Lower lobe of right lung (tissue), 2 donors: ENCODE measurements at places on chromosomes 5 and 9.

GRCh38 chr9:92185096-92185495, 69.9 kb upstream of the SPTLC1 start:
- DNase-seq, result no peak

DNA sequence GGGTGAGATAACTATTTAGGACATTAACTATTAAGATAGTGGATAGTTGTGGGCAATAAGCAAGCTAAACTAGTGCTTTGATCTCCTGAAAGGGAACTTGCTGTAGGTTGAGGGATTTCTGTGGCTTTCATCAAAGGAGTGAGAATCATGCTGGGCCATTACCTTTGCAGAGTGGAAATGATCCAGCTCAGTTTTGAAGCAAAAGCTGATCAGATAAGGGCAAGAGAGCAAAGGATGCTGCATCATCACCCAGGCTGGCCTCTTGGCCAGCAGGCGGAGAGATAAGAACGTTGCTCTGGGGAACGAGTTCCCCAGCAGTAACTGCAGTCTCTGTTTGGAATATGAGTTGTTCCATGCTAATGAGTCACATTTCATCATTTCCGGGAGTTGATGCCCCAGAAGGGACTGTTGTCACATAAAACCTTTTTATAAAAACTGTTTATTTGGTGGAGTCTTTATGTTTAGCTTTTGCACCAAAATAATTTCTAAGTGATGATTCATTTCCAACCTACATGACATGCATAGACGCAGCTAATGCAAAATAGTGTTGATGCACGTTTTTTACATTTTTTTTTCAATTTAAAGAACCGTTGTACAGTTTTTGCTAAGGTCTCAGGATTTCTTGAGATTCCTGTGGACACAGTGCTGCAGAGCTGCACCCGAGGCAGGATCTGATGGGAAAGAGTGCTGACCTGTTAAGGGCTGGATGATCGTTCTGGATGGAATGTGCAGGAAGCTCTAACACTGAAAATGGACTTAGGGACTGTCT, 99.3 kb downstream of the ACTBL2 start:
- DNase-seq, result no peak

DNA sequence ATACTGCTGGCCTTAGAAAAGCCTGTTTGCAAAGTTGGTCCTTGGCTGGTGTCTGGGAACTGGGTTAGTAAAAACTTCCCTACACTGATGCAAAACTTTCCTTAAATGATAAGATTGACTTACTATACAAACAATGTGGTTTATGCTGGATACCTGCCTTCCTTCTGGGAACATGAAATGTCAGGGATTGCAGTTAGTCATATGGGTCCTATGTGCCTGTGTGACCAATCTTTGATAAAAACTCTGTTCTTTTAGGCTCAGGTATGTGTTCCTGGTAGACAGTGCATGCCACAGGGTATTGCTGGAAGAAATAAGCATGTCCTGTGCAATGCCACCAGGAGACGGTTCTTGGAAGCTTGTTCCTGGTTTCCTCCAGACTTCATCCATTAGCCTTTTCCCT, 173.3 kb downstream of the RMI1 start:
- DNase-seq, result no peak

- DNase-seq, result no peak
These were observed 45.5 kb downstream of the FOCAD start for GRCh38 chr9:20729523-20729922.

DNA sequence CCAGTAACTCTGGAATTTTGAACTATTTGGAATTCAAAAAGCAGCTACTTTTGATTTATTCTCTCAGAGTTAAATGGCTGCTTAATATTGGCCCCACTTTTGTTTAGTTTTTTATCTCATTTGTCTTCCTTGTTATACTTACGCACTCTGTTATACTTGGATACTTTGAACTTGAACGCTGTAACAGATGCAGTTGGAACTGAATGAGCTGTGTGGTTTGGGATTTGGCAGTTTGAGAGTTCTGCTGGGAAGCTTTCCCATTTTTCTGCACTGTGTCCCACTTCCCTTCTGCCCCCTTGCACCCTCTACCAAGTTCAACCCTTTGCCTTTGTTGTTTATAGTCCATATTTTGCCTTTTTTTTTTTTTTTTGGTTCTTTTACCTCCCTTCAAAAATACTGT, 3.8 kb downstream of the RHOBTB3 start:
- DNase-seq, result no peak
